ENCODE measurements at places on chromosomes 1 and 21.

DNA sequence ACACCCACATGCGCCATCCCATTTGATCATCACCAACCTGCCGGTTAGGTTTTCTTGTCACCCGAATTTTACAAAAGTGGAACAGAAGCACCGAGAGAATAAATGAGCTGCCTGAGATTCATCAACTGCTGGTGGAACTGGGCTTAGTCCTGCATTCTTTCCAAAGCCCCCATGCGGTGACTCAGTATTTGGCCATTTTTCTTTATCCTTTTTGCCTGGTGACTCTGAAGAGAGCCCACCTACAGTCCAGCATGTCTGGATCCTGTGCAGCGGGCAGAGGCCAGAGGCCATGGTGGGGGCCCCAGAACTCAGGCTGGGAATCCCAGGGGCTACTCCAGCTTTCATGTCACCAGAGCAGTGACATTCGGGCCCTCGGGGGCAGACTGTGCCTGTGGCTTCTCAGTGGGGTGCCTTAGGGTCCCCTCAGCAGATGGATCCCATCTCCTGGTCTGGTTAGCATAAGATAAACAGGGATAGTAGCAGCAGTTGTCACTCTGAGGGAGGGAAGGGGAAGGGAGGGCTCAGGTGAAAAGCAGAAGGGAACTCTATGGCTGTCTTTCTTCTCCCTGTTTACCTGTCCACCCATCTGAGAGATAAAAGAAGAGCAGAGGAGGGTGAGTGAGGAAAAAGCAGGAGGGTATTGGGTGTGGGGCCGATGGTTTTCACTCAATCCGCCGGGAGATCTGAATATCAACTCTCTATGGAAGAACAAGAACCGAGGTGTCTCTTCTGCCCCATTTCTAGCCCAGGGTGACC lies 63.2 kb downstream of the KIF26B start:
- DNase-seq, result peak; percentile 62

GRCh38 chr1:21302747-21303715 lies 12.8 kb upstream of the ECE1 start:
- DNase-seq, result peak; percentile 86

- DNase-seq, result peak; percentile 73
Measured at GRCh38 chr1:5597171-5597850, 394.9 kb downstream of the NPHP4 start.

DNA sequence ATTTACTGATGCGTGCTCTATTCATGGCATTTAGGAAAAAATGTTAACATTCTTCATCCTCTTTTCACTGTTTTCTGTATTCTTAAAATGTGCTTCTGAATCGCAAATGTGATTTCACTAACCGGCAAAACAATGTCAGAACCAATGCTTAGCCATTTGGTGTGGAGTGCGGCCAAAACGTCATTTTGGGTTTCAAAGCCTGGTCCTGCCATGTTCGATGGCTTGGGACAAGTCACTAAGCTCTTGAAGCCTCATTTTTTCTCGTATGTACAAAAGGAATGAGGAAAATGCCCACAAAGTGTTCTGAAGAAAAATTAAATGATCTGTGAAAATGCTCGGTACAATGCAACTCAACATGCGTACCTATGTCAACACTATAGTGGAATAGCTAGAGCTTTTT lies 175.3 kb downstream of the APP start:
- DNase-seq, result no peak

DNA sequence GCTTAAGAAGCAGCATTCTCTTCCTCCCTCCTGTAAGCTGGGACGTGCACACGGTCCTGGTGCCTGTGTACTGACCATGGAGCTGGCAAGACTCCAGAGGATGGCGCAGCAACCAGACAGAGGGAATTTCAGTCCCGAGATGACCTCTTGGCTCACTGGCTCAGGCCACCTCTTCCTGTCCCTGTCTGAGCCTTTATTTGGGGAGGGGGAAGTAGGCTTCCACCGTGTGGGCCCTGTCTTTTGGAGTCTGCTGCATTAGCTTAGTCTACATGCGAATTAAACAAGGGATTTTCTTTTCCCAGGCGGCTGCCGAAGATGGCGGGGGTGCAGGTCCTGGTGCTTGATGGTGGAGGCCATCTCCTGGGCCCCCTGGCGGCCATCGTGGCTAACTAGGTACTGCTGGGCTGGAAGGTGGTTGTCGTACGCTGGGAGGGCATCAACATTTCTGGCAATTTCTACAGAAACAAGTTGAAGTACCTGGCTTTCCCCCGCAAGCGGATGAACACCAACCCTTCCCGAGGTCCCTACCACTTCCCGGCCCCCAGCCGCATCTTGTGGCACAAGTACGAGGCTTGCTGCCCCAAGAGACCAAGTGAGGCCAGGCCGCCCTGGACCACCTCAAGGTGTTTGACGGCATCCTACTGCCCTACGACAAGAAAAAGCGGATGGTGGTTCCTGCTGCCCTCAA lies 10.2 kb downstream of the IL24 start:
- DNase-seq, result no peak

- no peak for DNase-seq
Measured at GRCh38 chr1:184768467-184768866, 13.8 kb upstream of the EDEM3 start.

DNA sequence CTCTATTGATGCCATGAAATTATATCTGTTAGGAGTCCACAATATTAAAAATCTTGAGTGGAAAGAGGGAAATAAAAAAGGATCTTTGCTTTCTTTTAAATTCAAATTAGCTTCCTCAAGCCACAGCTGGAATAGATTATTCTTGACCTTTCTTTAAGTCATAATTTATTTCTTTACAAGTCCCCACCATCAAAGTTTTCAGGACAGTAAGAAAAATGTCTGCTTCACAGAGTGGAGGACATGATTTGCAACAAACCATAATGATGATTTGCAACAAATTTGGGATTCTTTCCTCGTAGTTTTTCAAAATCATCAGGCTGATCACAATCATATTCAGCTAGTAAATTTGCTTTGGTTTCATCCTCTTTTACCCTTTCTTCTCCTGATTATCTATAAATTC lies 301.8 kb upstream of the NRIP1 start:
- DNase-seq, result no peak

- DNase-seq, result no peak
Measured at GRCh38 chr1:150912623-150913022, 13.5 kb upstream of the SETDB1 start.

DNA sequence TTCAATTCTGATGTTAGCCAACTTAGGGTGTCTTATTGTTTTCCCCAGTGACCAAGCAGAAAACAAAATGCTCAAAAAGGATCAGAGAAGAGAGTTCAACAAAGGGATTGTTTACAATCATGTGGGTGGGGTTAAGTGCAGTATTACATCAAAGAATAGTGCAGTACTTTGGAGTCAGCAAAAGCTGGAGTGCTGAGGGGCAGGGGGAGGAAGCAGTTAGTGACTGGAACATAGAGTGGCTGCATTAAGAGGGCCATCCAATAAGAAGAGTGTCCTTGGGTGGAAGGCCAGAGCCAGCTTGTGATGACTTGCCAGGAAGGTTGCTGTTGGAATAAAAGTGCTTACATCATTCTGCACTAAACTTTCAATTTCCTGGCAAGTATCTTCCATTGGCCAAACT lies 175.5 kb downstream of the CYYR1 start:
- no peak for DNase-seq

- no peak for DNase-seq
Measured at GRCh38 chr1:215433237-215433636, 133.9 kb upstream of the KCTD3 start.

- peak; percentile 93 for DNase-seq
Measured at GRCh38 chr1:42966688-42967612, 8.3 kb upstream of the SLC2A1 start.

GRCh38 chr21:45300786-45301520 lies 13.3 kb upstream of the POFUT2 start:
- no peak for DNase-seq

DNA sequence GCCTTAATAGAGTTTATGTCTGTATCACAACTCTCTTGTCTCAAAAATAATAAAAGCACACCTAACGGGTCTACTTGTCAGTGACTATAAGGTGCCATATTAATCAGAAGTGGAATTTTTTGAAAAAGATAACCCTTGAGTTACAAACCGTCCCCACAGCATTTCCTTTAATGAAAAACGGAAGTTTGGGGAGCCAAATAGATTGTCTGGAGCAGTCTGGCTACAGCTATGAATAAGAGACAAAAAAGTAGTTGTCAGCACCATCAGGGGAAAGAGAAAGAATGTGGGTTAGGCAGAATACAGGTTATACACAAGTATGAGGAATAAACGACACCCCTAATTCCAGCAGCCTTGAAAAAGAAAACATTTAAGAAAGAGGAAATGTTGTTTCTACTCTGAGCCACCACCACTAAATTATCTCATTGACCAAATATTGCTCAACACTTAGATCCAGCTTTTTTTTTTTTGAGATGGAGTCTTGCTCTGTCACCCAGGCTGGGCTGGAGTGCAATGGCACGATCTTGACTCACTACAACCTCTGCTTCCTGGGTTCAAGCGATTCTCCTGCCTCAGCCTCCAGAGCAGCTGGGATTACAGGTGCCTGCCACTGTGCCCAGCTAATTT lies 29.4 kb upstream of the USP24 start:
- DNase-seq, result no peak

- no peak for DNase-seq
Measured at GRCh38 chr1:156385534-156386031, 16.6 kb downstream of the RHBG start.

GRCh38 chr1:91844862-91845528 lies 41.0 kb downstream of the TGFBR3 start:
- no peak for DNase-seq

- no peak for DNase-seq
Measured at GRCh38 chr1:44640200-44640853, 34.0 kb downstream of the TMEM53 start.

GRCh38 chr1:169483500-169483966 lies 2.2 kb downstream of the SLC19A2 start:
- no peak for DNase-seq

DNA sequence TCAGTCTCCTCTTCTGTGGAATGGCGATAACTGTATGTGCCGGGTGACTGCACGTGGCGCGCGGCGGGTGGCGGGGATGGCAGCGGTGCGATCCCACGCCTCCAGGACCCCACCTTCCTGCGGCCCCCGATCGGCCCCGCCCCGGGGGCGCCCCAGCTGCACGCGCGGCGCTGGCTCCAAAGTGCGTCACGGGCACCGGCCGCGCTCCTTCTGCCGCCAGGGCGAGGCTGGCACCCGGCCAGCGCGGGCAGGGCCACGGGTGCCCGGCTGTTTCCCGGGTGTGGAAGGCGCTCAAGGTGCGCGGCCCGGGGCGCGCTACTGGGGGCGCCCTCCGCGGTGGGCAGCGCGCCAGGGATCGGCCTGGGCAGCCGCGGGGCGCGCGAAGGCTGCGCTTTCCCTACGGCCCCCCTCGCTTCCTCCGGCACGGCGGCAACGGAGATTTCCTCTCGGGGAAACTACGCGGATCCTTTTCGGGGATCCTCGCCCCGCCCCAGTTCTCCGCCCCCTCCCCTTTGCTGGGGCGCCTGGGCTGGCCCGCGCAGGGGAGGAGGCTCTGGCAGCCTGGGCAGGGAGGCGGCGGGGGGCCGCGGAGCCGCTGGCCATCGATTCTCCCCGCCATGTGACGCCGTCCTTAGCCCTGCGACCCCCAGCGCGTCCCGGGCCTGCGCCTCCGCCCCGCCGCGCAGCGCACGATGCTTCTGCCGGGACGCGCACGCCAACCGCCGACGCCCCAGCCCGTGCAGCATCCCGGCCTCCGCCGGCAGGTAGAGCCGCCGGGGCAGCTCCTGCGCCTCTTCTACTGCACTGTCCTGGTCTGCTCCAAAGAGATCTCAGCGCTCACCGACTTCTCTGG lies at the start of gene EVA1C:
Gene EVA1C (plus strand): TSS at position 545 of the 853 bp plus-strand sequence. CDS start 148 bp downstream, at position 693.
- peak; percentile 68 for DNase-seq

DNA sequence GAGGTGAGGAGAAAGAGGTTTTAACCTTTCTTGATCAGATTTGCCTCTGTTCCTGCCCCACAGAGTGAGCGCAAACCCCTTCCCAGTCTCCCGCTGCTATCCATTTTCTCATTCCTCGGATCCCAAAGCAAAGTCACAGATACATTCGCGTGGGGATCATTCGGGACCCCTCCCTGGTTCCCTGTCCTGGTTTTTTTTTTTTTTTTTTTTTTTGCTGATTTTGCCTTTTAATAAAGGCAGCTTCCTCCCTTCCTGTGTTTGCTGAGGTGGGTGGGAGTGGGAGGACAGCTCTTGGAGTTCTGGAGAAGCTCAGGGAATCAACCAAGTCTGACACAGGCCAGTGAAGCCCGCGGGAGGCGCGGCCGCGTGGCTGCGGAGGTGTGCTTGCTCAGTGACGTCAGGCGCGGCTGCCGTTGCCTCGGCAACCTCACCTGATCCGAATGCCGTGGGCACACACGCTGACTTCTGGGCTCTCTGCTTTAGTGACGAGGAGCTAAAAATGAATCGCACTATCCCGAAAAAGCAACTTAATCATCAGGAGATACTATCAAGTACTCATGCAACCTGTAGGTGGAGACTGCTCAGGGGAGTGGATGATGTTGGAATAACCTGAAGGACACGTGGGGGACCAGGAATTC lies 106.4 kb downstream of the TBX19 start:
- DNase-seq, result peak; percentile 83

DNA sequence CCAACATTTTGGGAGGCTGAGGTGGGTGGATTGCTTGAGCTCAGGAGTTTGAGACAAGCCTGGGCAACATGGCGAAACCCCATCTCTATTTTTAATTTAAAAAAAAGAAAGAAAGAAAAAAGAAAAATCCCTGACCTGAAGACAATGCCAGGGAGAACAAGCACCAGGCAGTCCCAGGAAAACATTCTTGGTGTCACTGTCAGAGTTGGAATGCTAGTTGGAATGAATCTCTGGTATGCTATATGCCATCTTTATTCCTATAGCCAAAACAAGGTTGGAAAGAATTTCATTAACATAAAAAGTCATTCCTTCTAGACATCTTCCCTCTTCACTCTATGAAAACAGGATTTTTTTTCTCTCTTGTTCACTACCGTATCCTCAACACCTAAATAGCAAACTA lies 2.8 kb downstream of the DNAJC8 start:
- no peak for DNase-seq

GRCh38 chr1:156754219-156754618 lies 2.7 kb upstream of the HDGF start:
- no peak for DNase-seq

DNA sequence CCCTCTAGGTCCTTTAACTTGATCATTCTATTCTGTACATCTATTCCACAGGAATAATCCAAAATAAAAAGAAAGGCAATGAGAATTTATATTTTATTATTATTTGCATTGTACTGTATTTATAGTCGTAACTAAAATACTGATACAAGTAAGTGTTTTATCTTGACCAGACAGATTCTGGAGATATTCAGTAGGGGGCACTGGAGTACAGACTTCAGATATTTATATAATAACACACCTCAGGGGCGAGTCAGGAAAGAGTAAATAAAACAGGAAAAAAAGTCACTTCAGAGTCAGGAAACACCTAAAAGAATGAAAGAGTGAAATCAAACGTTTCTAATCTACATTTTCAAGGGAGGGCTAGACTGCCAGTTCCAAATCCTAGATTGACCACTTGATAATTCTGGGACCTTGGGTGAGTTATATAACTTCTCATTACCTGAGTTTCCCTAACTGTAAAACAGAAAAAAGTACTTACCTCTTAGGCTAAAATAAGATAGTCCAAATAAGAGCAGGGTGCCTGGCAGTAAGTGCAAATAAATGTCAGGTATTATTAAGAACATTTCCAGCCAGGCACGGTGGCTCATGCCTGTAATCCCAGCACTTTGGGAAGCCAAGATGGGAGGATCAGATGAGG lies 31.1 kb upstream of the MTF1 start:
- DNase-seq, result no peak

- DNase-seq, result peak; percentile 77
Measured at GRCh38 chr21:25960402-25960801, 210.2 kb downstream of the APP start.

Measured in islet precursor cell (in vitro differentiated cells).